Fibroblast of upper back skin (primary cell): ENCODE measurements at places on chromosomes 13 and 19.

DNA sequence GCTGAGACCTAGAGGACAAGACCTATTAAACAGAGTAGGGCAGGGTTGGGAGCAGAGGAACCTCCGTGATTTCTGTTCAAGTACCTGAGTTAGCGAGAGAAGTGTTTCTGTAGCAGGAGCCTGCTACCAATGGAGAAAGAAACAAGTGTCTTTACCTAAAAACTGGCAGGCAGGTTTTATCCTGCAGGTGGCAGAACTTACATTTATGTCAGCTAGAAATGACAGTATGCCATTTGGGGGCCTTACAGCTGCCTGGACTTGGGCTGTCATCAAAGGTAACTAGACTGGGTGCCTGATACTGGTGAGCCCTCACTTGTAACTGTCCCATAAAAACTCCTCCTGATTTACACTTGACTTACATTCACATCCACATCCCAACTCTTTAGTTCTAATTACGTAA is 185.3 kb upstream of the MIR17HG start:
- DNase-seq: no peak

GRCh38 chr13:109422161-109422560 is 364.2 kb downstream of the IRS2 start:
- no peak for DNase-seq

GRCh38 chr19:44540736-44541135 is 11.3 kb upstream of the CEACAM20 start:
- no peak for DNase-seq

GRCh38 chr19:40601134-40601974 is at the start of gene LTBP4:
Gene LTBP4 (plus strand): TSS chr19:40601369. CDS start chr19:40601388, 19 bp downstream.
- no peak for DNase-seq

DNA sequence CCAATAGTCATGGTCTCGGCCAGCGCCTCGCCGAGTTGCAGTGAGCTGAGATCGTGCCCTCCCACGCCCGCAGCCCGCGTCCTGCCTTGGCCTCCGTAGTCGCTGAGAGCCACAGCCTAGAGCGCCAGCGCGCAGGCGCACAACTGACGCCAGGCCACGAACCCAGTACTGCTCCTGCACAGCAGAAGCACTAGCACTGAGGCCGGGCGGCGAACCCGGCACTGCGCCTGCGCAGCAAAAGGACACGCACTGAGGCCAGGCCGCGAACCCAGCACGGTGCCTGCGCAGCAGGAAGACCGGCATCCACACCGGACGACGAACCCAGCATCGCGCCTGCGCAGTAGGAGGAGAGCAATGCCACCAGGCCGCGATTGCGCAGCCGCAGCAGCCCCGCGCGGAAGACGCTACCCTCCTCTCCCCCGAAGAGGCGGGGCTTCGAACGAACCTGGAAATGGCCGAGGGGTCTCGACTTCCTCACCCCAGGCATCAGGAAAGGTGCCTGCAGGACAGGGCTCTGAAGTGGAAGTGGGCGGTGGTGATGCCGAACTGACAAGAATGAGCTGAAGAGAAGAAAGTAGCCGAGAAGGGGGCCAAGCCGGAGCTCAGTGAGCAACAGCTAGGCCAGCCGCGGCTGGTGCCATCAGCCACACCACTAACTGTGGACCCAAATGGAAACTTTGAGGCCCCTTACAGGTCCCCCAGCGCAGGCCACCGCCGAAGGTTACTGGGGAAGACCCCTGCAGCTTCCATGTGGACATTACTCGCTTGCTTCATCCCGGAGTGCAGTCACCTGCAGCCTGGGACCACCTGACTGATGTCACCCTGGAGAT is 7.5 kb downstream of the F10 start:
- DNase-seq: no peak

- DNase-seq: no peak
Measured at GRCh38 chr13:36513266-36513665, 81.0 kb downstream of the CCNA1 start.

DNA sequence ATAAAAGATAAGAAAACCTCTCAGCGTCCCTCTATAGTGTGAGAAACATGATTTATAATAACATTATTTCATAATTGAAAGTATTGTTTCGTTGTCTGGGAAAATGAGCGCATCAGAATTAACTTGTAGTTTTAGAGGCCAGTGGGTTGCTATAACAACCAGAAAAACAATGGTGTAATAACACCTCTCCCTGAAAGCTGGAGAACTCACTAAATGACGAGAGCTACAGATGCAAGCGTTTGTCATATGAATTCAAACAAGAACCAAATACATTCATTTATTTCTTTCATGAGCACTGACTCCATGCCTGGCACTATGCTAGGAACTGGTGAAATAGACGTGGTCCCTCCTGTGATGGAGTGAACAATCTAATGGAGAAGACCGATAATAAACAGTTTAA is 16.3 kb downstream of the KBTBD7 start:
- peak; percentile 3 for DNase-seq

- peak; percentile 14 for DNase-seq
Measured at GRCh38 chr13:21075011-21075378, 13.6 kb upstream of the LATS2 start.

- peak; percentile 7 for DNase-seq
Measured at GRCh38 chr13:34730961-34731360, 211.1 kb upstream of the NBEA start.

GRCh38 chr19:41784312-41784711 is 12.1 kb upstream of the CEACAM3 start:
- DNase-seq: no peak

DNA sequence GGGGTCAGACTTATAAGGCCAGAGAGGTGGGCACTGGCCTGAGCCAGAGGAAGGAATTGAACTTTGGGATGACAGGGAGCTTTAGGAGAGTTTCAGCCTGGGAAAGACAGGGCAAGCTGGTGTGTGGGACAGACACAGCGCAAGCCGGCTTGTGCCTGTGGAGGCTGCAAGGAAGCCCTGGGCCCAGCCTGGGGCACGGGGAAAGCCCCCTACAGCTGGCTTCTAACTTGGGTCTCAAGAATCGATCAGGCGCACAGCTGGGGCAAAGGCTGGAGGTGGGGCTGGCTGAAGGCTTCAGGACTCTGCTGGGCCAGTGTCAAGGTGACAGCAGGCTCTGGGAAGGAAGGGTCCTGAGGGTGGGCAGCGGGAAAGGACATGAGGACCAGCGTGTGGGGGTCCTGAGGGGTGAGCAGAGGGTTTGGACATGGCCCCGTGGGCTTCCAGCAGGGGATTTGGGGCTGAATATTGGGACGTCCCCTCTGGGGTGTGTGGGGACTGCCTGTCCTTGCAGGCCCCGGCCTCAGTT is 3.0 kb downstream of the PTOV1 start:
- no peak for DNase-seq

DNA sequence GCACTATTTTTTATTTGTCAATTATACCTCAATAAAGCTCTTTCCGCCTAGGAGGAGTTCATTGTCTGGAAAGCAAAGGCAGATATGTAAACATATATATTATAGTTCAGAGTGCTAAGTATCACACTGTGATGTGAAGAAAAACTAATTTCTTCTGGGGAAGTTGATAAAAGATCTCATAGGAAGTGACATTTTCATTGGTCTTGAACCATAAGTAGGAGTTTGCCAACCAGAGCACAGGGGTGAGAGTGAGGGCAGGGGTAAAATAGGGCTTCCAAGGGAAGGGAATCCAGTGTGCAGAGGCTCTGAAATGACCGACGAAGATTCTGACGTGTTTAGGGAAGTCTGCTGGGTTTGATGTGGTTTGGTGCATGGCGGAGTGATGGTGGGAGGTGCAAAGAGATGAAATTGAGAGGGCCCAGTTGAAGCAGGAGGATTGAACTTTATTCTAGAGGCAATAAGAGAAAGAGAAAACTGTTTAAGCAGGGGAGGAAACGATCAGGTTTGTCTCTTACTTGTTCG is 780 bp upstream of the GTF2F2 start:
- DNase-seq: peak; percentile 53

DNA sequence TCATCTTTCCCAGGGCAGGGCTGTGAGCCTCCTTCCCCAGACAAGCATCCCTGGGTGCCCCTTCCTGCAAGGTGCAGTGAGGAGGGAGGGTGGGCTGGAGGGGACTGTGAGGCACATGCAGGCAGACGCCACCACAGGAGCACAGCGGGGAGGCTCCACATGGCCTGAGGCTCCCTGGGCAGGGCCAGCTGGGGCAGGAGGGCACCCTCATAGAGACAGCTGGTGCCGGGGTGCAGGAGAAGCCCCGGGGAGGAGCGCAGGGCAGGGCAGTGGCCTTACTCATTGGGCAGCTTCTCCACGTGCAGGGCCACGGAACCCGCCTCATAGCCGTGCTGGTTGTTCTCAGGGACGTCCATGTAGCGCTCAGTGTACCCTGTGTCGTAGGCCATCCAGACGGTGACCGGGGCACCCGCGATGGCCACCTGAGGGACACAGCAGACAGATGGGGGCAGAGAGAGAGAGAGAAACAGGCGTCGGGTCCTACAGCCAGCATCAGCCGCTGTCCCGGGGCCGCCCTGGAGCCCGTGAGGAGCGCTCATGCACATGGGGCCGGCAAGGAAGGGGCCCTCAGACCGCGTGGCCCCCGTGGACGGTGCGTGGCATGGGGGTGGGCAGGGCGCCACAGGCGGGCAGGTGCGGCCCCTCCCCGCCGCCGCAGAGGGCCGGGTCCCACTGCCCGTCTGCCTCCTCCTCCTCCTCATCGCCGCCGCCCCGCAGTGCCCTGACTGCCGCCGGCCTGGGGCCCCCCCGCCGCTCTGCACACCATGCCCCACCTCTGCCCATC is 12.5 kb upstream of the MYDGF start:
- no peak for DNase-seq

DNA sequence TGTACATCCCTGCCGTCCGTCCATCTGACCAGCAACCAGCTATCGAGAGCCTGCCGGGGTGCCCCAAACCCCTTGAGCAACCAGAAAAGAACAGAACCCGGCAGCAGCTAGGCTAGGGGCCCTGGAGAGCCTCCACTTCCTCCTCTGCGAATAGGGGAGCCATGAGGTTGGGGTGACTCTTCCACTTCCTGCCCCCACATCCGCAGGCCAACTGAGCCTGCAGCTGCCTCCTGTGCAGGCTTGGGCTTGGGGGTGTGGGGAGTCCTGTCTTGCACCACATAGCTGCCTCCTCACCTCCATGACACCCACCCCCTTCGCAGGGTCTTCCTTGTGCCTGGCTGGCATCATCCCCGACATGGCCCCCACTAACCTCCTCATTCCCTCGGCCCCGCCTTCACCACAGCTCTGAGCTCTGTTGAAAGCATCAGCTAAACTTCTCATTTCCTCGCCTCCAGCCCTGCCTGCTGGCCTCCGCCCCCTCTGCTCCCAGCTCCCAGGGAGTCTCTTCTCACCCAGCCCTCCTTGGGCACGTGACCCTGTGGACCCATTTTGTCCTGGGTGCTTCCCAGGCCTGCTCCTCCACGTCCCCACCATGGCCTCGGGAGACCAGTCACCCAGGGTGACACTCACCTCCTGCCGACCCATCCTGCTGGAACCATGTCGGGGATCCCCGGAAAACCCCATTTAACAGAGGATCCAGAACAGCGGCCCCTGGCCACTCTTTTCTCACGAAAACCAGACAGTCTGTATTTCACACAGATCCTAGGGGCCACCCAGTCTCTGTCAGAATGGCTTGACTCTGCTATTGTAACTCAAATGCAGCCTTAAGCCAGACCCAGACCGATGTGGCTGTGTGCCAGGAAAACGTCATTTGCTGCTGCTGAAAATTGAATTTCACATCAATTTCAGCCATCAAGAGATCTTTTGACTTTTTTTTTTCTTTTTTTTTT is 50.4 kb downstream of the MYO9B start:
- DNase-seq: peak; percentile 38

DNA sequence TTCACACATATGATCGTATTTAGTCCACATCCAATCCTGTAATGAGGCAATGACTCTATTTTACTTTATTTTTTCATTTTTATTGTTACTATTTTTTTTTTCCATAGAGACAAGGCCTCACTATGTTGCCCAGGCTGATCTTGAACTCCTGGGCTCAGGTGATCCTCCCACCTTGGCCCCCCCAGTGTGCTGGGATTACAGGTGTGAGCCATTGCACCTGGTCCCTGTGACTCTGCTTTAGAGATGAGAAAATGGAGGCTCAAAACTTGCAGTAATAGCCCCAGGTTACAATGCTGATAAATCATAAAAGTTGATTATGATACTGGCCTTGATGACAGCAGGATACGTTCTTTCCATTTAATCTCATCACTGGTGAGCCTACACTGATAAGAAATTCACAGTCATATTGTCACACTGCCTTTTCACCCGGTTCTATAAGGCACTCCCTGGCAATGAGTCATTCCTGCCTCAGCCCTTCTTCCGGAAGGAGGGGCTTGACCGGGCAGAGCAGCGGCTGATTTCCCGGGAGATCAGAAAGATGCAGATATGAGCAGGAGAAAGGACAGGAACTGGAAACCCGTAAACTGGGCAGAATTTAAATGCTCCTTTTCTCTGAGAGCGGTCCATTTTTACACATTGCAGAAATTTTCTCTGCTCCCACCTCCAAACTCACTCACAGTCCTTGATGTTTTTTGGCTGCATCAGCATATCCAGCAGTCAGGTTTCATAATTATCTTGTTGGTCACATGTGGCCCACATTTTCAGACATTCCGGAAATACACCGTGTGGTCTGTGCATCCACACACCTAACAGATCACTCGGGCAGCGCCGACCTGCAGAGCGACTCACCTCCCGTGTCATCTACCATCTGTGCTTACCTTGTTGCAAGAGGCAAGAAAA is 616.4 kb downstream of the EFNB2 start:
- DNase-seq: peak; percentile 69

DNA sequence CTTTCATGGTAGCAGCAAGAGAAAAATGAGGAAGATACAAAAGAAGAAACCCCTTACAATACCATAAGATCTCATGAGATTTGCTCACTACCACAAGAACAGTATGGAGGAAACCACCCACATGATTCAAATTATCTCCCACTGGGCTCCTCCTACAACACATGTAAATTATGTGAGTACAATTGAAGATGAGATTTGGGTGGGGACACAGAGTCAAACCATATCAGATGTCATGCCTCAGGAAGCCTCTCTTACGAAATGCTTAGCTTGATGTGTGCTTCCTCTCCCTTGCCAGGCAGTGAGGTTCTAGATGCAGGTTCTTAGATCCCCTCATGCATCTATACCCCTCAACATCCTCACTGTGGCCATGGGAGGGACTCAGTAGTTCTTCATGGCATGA is 63.2 kb upstream of the RGCC start:
- DNase-seq: no peak

DNA sequence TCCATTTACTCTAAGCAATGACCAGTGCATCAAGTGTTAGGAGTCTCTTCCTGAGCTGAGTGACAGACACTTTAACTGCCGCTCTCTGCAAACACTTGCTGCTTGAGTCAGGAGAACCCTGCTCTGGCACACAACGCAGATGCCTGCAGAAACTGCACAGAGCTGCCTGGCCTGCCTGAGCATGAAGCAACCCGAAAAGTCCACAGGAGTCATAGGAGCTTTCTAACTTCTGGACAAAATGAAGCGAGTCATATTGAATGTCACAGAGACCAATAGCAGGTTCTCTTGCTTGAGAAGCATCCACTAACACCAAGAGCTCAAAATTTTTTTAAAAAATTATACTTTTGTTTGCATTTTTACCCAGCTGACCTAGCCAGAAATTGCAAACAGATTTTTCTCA is 232.4 kb downstream of the LHFPL6 start:
- DNase-seq: no peak
